ENCODE measurements at places on chromosomes 4 and X.

DNA sequence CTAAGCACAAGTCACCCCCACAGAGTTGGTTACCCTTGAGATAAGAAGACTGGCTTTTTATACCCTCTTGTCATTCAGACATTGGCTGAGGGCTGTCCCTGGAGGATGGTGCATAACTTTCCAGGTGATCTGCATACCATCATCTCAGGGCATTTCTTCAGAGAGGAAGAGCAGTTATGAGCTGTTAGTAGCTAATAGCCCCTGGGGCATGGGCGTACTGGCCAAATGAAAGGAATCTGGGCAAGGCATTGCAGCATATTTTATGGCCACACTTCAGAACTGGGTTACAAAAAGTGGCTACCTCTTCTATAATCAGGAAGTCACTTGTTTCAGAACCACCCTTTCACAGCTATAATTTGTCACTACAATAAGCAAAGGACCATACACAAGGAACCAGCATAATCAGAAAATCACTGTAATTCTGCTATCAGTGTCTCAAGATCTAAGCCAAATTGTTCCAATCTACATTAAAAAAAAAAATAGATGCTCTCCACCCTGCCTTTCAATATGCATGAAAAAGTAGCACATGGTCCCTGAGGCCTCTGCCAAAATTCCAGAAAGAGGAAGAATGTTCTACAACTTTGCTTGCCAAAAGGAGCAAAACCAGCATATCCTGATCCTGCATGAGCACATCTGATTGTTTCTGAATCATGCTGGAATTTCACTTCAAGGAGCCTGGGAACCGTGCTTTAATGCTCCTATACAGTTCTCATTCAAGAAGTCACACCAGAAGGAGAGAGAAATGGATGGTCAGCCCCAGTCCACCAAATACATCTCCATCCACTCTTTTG, 92.0 kb downstream of the TMEM144 start:
- DNase-seq: no peak

GRCh38 chr4:102789317-102789717, 28.5 kb upstream of the MANBA start:
- no peak for DNase-seq

DNA sequence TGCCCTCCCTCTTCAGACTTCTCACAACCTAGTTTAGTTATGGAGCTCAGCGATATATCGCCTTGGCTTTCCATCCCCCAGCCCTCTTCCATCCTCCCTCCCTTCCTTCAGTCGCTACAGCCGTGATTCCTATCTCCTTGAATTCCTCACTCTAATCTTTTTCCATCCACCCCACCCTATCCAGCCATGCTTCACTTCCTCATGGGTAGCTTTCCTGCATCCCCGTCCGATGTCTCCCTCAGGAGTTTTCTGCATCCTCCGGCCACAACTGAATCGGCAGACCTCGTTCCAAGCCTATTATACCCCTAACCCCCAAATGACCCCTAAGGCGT, 456 bp downstream of the SNX12 start:
- DNase-seq: no peak

DNA sequence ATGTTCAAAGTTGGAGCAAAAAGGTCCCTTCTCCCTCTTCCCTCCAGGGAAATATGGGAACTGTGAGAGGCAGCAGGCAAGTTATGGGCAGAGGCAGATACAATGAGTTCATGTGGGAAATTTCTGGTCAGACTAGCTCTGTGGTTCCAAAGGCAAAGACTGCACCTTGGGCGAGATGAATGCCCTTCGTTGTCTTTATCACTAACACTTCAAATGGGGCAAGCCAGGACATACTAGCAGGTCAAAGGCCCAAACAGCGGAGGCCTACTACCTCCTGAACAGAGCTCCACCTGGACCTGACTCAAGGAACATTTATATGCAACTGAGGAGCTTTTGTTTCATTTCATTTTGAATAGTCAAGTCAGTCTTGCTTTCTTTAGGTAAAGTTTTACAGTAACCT, 29.0 kb downstream of the SRPX2 start:
- DNase-seq: no peak

GRCh38 chr4:158229768-158230167, 19.5 kb downstream of the TMEM144 start:
- DNase-seq: no peak

GRCh38 chr4:153634738-153635353, 49.2 kb upstream of the TLR2 start:
- no peak for DNase-seq

- DNase-seq: no peak
Observed at GRCh38 chrX:12788645-12789044, 2.6 kb upstream of the PRPS2 start.

DNA sequence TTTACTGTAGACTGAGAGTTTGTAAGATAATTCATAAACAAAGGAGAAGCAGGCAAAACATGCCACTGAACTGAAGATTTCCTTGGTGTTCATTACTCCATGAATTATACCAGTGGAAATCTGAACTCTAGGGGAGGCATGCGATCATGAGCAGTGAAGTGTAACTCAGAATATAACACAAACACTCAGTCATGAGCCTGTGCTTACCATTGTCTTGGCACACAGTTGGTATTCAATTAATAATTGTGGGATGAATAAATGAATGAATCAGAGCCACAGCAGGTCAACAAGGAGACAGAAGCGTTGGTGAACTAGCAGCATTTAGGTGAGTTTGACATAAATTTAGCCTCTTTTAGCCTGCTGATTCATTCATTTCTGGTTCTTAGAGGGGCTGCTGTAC, 263.5 kb upstream of the DKK2 start:
- no peak for DNase-seq

Data from GDM1 (cell line).